HFFc6 (cell line): ENCODE measurements at places on chromosomes 4 and X.

DNA sequence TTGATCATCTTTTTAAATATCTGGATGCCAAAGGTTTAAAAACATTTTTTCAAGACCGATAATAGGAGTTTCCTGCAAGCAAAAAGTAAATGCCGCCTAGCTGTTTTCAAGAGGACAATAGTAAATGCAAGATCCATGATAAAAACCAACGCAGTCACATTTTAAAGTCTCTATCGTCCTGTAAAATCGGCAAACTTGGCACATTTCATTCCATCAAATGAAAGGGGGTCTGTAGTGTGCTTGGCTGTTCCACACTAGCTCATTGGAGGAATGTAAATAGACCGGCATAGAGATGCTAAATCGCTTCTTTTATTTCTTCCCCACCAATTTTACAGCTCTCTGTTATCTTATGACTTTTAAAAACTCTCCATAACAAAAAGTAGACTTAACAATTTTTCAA, 202.2 kb downstream of the NLGN4X start:
- no peak overlapping the region for H3K4me3 ChIP-seq
- H3K27ac ChIP-seq, result no peak overlapping the region
- H3K36me3 ChIP-seq, result no peaks in the 10 kb centered on the region
- DNase-seq, result no peak
- H3K4me1 ChIP-seq, result no peaks in the 10 kb centered on the region

DNA sequence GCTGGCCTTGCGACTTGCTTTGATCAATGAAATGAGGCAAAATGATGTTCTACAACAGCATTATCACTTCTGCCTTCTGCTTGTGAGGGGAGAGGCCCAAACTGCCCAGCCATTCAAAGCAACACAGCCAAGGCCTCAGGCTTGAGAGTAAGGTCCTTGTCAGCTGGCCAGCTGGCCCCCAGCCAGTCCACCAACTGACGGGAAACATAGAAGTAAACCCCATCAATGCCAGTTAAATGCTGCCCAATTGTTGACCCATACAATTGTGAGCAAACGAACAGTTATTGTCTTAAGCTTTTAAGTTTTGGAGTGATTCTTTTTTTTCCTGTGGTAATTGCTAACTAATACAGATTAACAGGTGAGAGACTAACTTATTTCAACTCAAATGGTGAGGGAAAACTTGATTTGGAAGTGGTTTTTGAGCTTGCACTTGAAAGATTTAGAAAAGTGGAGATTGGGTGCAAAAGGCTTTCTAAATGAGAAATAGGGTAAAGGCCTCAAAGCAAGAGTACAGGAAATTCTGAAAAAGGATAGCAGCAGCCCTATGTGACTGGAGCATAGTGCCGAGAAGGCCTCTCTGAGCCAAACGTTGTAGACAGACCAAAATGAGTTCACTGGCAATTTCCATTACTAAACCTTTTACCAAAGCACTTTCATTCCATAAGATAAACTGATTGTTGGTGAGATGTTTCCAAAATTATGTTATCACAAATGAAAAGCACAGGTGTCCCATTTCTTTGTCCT, 66.9 kb downstream of the ARHGEF38 start:
- no peaks in the 10 kb centered on the region; the same call in none of the 2 replicates for H3K27me3 ChIP-seq
- H3K4me3 ChIP-seq, result no peak overlapping the region
- no peak for DNase-seq
- no peaks in the 10 kb centered on the region; the same call in 1 of the 2 replicates for H3K4me1 ChIP-seq
- H3K36me3 ChIP-seq, result no peaks in the 10 kb centered on the region

- H3K27ac ChIP-seq, result peak overlapping the region; percentile 27; the same call in 1 of the 2 replicates
- no peak overlapping the region for H3K4me3 ChIP-seq
- H3K4me1 ChIP-seq, result peaks cover 7% of the 10 kb centered on the region; the same call in 1 of the 2 replicates
- peaks cover 23% of the 10 kb centered on the region for H3K36me3 ChIP-seq
These were observed 119.8 kb downstream of the NEK1 start for GRCh38 chr4:169492436-169493163.

DNA sequence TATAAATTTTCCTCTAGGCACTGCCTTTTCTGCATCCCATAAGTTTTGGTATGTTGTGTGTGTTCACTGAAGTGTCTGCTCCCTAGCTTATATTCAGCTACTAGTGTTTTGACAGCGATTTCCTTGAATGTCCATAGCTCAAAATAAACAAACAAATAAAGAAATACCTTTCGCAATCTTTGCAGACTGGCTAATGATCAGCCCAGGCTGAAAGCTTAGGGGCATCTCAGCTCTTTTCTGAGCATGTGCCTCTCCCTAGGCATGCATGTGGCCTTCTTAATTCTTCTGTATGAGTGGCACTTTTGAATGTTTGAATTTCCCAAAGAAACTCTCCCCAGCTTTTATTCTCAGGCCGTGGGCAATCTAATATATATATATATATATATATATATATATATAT, 44.6 kb upstream of the SHROOM4 start:
- no peak overlapping the region for H3K27ac ChIP-seq
- no peaks in the 10 kb centered on the region for H3K4me1 ChIP-seq
- DNase-seq, result no peak
- H3K4me3 ChIP-seq, result no peak overlapping the region
- no peaks in the 10 kb centered on the region for H3K27me3 ChIP-seq

DNA sequence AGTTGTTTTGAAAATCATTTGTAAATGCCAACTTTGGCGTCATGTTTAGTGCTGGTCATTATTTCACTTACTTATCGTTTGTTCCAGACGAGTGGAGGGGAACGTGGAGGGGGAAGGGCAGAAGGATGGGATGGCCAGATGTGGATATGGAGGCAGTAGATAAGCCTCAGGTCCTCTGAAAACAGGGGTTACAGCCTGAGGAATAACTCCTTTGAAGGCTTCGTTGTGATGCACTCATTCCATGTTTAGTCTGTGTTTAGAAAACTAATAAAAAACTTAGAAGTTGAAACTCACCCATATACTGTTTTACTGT, 1.1 kb downstream of the MOB1B start:
- peak overlapping the region; percentile 96 for H3K4me3 ChIP-seq
- peaks cover 12% of the 10 kb centered on the region for H3K36me3 ChIP-seq
- peak overlapping the region; percentile 92 for H3K27ac ChIP-seq
- peaks cover 2% of the 10 kb centered on the region for H3K27me3 ChIP-seq

- H3K36me3 ChIP-seq, result no peaks in the 10 kb centered on the region; the same call in 1 of the 2 replicates
- no peak for DNase-seq
- no peaks in the 10 kb centered on the region for H3K27me3 ChIP-seq
- H3K4me3 ChIP-seq, result no peak overlapping the region
These were observed 1.2 kb upstream of the HCCS start for GRCh38 chrX:11109968-11110367.

GRCh38 chr4:38663090-38663800, 754 bp upstream of the KLF3 start:
- H3K27me3 ChIP-seq, result peaks cover 12% of the 10 kb centered on the region
- no peak for DNase-seq
- H3K4me1 ChIP-seq, result peaks cover 39% of the 10 kb centered on the region
- peak overlapping the region; percentile 62 for H3K27ac ChIP-seq

- DNase-seq, result peak; percentile 35
- no peaks in the 10 kb centered on the region for H3K27me3 ChIP-seq
- H3K36me3 ChIP-seq, result peaks cover 5% of the 10 kb centered on the region
- peak overlapping the region; percentile 43; the same call in 1 of the 2 replicates for H3K27ac ChIP-seq
These were observed 99.5 kb upstream of the FAM9B start for GRCh38 chrX:9133426-9133825.

DNA sequence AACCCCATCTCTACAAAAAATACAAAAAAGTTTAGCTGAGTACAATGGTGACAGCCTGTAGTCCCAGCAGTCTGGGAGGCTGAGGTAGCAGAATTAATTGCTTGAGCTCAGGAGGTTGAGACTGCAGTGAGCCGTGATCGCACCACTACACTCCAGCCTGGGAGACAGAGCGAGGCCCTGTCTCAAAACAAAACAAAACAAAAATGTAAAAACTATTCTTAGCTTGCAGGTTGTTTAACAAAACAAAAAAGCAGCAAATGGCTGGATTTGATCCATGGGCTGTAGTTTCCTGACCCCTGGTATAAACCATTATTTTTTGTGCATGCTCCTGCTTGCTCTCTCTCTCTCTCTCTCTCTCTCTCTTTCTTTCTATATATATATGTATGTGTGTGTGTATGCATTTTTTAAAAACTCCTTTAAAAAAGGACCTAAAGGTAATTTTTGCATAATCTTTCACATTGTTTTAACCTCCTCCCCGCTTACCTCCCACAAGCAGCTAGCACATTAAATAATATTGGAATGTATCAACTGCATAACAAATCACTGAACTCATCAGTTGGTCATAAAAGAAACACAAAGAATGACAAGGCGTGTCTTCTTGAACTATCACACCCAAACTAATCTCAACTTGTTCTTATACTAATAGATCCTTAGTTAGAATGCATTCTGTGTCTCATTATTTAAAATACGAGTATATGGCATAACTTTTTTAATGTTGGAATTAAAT, 4.8 kb downstream of the AREG start:
- H3K36me3 ChIP-seq, result peaks cover 8% of the 10 kb centered on the region; the same call in 1 of the 2 replicates
- peak overlapping the region; percentile 70 for H3K27ac ChIP-seq
- no peaks in the 10 kb centered on the region for H3K27me3 ChIP-seq
- peak overlapping the region; percentile 64 for H3K4me3 ChIP-seq
- peaks cover 78% of the 10 kb centered on the region for H3K4me1 ChIP-seq
